Mesothelial cell of epicardium (in vitro differentiated cells): ENCODE measurements at places on chromosomes 1 and 21.

DNA sequence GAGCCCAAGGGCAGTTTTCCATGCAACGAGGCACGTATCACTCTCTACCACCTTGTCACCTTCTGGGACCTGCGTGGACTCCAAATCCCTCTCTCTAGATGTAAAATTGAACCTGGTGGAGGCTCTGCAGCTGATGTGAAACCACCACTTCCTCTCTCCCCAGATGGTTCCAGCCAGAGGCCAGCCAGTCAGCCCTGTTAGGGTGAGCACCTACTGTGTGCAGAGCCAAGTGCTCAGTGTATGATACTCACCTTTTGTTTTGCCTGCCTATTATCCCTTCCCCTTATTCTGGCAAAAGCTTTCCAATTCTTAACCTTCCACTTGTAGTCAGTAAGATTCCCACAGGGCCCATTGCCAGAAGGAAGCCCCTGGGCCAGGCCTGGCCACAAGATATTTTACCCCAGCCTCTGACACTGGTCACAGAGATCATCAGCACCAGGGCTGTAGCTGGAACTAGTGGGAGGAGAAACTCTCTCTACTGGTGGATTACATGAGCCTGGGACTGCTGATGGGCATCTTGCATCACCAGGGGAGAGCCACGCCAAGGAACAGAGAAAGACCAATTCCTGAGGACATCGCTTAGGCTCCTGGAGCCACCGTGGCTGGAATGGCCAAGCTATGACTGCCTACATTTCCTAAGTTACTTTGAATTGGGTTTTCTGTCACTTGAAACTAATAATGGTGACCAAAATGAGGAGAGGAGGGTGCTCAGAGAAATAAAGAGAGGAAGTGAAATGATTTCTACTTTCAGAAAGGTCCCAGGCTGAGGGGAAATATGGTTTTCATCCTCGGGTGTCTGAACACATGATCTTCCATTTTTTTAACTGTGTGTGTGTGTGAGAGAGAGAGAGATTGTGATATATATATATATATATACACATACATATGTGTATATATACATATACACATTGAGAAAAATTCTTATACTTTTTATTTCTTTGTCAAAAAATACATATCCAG, 26.6 kb upstream of the RD3 start:
- no peak for DNase-seq

DNA sequence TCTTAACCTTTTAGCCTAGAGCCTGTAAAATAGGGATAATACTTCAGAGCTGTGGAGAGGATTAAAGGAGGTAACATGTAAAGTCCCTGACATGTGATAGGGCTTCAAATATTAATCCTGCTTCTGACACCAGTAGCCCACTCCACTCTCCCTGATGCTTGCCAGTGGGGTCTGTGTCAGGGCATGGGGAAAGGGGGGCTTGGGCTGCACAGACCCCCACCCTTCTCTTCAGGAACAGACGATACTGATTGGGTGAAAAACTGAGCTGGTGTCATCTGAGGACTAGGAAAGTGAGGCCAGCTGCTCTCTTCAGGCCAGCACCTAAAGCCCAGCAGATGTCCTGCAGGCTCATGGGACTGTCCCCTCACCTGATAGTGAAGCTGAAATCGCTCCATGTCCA, 27.0 kb upstream of the MEF2D start:
- no peak for DNase-seq

GRCh38 chr1:209430107-209430506, 153.4 kb upstream of the CAMK1G start:
- no peak for DNase-seq

DNA sequence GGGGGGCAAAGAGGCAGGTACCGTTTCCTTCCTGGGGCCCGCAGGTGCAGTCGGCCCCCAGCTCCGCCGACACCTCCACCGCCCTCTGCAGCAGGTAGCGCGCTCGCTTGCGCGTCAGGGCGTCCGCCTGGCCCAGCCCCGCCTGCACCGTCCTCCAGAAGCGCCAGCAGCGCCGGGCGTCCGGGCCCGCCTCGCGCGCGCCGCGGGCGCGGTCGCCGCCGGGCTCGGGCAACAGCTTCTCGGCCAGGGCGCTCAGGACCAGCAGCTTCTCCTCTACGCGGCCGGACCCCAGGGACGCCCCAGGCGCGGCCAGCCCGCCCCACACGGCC, 863 bp downstream of the TARBP1 start:
- peak; percentile 35 for DNase-seq

GRCh38 chr1:13590486-13590885, 6.9 kb downstream of the PDPN start:
- no peak for DNase-seq
